ENCODE measurements at places on chromosomes 11 and 22. TPM values are rescaled to one million over a fixed set of nuclear protein-coding genes. Genes with fewer than 3 reads are reported as not detected.

GRCh38 chr11:111429066-111429506 lies 50.0 kb upstream of the POU2AF1 start:
- no peak for DNase-seq

DNA sequence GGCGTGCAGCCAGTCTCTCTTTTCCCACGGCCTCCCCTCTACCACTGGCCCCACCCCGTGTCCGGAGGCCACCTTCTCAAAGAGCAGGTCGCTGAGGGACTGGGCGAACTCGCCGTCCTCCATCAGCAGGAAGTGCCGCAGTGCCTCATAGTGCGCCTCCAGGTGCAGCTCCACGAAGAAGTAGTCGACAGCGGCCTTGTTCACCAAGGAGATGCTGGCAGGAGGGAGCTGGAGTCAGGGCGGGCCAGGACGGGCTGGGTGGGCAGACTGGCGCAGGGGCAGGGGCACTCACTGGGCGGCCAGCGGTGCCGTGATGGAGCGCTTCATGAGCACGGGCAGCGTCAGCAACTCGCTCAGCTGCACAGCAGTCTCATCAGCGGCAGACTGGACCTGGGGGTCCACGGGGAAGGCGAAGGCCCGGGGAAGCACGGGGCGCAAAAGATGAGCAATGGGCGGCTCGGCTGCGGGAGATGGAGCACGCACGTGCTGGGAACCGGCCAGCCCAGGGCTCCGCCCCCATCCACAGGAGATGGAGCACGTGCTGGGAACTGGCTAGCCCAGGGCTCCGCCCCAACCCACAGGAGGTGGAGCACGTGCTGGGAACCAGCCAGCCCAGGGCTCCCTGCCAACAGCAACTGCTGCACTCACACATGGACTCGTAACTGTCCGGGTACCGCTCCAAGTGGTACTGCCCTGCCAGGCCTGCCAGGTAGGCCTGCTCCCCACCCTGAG lies 18.4 kb downstream of the SELENOO start:
- no peak for DNase-seq

DNA sequence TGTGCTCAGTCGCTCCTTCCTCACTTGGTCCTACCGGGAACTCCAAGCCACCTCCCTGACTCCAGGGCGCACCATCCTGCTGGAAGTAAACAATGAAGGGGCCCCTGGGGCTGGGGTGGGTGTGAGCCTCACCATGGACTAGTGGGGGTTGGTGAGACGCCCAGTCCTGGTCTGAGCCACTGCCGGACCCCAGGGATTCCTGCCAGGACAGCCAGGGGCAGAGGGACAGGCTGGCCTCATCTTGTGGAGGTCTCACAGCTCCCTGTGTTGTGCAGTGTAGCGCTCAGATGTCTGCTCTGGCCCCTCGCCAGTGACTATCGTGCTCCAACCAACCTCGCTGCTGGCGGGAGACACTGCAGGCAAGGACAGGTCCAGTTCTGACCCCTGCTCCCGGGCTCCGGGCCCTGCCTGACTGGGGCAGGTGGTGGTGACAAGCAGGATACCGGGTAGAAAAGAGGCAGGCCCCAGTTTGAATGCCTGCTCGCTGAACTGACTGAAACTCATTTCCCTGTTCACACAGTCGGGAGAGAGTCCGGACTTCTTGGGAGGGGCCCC lies 1021.4 kb downstream of the BRD1 start:
- DNase-seq: no peak

- no peak for DNase-seq
Observed at GRCh38 chr22:17091851-17092250, 7.1 kb downstream of the IL17RA start.

DNA sequence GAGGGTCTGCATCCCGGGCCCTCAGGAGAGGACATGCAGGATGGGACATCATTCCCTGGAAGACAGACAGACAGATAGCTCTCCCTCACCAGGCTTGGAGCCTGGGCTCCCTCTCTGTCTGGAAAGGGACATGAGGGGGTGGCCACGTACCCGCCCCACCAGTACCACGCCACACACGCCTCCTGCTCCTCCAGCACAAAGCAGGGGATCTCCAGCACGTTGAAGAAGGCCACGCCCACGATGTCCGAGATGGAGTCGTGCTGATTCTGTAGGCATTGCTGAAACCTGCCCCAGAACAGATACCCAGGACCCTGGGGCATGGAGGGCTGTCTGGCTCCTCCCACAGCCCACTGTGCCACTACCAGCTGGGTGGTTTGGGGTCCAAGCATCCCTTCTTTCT lies 2.2 kb downstream of the PLA2G3 start:
- DNase-seq: no peak

DNA sequence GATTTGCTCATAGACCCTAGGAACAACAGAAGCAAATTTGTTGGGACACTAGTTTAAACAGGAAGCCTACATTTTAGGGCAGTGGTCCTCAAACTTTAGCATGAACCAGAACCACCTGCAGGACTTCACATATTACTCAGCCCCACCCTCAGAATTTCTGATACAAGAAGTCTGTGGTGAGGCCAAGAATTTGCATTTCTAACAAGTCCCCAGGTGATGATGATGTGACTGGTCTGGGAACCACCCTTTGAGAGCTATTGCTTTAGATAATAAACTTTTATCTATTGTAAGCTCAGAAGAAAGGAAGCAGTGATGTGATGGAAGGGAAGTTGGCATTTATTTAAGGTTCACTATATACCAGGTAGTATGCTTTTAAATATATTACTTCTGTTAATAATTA lies 194.0 kb downstream of the FAM181B start:
- no peak for DNase-seq

GRCh38 chr11:70471254-70471653 lies 72.9 kb downstream of the CTTN start:
- DNase-seq: no peak

GRCh38 chr11:130413405-130414106 lies 14.9 kb downstream of the ADAMTS8 start:
- DNase-seq: no peak

DNA sequence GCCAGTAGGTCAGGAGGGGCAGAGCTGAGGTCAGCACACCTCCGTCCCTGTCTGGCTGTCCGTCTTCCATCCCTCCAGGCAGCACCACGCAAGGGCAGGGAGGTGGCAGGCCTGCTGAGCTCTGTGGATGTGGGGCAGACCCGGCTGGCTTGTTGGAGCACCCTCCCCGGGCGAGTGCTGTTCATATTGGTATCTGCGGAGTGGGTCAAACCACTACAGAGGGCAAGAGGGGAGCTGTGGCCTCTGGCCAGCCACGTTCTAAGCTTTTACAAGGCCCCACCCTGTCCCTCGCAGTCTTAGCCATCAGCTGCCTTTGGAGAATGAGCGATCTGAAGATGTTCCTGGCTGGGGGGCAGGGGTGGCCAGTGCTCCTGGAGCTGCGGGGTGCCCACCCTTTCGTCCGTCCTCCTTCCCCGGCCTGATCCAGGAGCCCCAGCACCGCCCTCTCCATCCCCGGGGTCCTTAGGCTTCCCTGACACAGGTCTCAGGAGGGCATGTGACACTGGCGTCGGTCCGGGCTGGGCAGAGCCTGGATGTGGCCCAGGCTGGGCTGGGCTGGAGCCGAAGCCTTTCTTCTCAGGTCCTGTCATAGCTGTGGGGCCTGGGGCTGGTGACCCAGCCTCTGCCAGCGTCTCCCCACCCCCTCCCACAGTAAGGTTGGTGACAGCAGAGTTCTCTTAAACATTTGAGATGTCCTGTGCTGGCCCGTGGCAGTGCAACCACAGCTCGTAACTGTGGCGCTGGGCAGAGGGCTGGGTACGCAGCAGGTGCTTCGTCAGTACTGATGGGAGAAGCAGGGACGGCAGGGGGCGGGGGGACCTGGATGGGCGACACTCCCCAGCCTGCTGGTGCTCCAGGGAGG lies 31.7 kb upstream of the GRAMD4 start:
- DNase-seq: no peak

GRCh38 chr22:43823911-43824665 lies 12.0 kb upstream of the EFCAB6 start:
- no peak for DNase-seq

DNA sequence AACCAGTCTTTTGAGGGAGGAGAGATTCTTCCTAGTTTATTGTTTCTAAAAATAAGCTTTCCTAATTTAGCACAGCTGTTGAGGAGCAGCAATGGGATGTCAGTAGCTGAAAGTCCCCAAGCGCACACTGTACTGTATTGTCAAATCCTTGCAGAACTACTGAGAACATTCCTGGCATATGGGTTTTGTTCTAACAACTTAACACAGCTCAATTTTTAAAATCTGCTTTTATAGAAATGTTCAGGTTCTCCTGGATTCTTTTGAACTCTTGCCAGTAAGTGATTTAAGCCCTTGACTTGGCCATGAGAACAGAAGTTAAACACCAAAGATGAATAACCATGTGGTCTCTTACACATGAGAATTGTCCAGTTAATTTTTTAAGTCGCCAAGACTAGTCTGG lies 218.6 kb downstream of the FAT3 start:
- DNase-seq: no peak

Gene KDM4E
- polyA plus RNA-seq: 0.11 TPM

Gene OR51I1
- polyA plus RNA-seq: not detected

Gene HORMAD2
- not detected for polyA plus RNA-seq

All from left renal pelvis (tissue), 4 donors.